ENCODE measurements at places on chromosomes 2 and 18.

- no peak for DNase-seq
These were observed 179.5 kb downstream of the EIPR1 start for GRCh38 chr2:3198119-3198518.

GRCh38 chr18:38932752-38933151, 1367.2 kb upstream of the CELF4 start:
- no peak for DNase-seq

- no peak for DNase-seq
These were observed 79.4 kb upstream of the FAM136A start for GRCh38 chr2:70381235-70381634.

DNA sequence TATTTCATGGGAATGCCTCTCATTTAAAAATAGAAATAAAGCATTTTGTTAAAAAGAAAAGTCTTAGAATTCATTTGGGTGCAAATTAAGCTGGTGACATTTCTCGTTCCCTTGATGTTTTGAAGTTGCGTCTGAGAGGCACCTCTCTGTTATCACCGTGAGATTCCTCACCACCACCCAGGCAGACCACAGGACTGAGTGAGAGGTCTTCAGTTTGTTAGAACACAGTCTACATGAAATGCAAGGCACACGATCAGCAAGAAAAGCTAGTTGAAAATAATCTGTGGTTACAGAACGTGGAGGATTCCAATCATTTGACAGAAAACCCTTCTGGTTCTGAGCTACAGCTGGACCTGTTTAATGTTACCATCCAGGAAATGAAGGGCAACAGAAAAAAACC, 116.0 kb downstream of the UXS1 start:
- DNase-seq, result no peak

All from astrocyte of the spinal cord (primary cell).